ENCODE measurements at places on chromosomes 3 and 15.

DNA sequence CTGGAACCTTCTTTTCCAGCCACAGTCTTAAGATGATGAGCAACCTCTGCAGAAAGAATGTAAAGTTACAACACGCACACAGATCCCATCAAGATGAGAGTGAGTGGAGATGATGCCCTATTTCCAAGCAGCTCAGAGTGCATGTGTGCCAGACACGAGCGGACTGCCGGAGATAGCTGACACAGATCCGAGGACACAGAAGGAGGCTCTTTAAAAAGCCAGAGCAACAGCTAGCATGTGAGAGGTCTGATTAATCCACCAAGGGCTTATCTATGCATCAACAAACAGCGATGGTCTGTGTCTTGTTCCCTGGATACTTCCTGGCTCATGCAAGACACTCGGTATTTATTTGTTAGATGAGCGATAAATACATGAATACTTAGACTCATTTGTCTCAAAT, 128.6 kb upstream of the DLG1 start:
- no peak for DNase-seq

DNA sequence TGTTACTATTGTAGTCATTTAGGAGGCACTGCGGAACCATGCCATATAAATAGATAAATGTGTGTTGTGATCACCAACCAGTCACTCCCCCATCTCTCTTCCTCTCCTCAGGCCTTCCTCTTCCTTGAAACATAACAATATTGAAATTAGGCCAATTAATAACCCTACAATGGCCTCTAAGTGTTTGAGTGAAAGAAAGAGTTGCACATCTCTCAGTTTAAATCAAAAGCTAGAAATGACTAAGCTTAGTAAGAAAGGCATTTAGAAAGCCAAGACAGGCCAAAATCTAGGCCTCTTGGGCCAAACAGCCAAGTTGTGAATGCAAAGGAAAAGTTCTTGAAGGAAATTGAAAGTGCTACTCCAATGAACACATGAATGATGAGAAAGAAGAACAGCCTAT, 8.1 kb upstream of the DNASE1L3 start:
- DNase-seq: no peak

DNA sequence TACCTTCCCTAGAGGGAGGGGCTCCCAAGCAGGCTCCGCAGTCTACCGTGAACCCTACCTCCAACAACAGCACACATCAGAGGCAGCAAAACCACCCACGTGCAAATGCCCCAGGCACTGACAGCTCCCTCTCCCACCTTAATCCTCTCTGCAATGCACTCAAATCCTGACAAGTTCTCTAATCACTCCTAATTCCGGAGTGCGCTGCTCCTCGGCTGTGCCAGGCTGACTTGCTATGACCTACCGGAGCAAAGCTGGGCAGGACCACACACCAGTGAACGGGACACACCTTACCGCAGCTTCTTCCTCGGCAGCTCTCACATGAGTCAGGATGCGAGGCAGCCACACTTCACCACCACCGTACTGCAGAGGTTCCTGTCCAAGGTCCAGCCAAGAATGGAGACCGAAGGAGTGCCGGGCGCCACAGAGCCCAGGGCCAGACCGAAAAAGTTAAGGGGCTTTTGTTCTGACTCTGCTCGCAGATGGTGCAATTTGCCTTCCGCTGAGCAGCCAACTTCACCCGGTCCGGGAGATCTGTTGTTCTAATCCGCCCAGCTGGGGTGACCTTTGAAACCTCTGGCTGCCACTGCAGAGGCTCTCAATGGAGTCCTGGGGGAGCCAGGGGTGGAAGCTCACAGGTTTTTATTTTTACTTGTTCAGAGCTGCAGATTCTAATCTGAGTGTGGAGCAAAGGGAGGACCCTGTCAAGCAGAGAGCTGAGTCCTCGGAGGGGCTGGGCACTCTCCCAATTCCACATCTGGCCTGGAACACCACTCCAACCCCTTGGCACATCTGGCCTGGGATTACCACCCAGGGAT, 84.4 kb downstream of the MYLK start:
- DNase-seq: no peak

DNA sequence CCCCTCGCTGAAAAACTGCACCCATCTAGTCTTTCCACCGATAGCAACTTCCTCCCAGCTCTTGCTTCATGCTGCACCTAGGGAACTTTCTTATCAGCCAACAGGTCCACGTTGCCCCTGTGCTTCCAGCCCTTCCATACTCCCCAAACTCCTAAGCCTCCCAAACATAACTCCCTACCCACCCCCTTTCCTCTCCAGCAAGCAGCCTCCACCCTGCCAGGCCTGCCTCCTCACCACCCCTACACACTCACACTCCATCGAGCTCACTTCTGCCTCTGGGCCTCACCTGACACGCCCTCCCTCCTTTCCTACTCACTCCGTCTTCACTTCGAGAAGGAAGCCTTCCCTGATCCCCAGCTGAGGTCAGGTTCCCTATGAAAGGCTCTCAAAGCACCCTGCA, 8.1 kb downstream of the INSYN1 start:
- DNase-seq: no peak

DNA sequence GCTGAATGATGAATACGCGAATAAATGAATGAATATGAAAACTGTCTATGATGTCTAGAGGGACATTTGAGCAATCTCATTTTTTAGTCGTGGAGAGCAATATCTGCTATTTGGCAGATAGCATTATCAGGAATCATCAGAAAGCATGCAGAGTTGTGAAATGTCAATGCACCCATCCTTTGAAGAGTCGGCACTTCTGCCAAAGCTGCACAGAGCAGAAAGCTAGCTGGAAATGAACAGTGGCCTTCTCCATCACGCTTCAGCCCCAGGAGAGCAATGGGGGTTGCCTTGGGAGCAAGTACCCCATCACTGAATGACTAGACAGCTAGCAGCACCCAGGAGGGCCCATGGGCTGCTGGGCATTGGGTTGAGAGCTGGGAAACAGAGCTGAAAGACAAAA, 69.1 kb upstream of the PROK2 start:
- DNase-seq: no peak

GRCh38 chr3:12961007-12961696, 112.1 kb downstream of the IQSEC1 start:
- DNase-seq: no peak

- DNase-seq: no peak
Measured at GRCh38 chr3:17057321-17057720, 172.6 kb downstream of the PLCL2 start.

GRCh38 chr3:13424865-13425617, 4.9 kb upstream of the NUP210 start:
- no peak for DNase-seq

- DNase-seq: no peak
Measured at GRCh38 chr3:101966226-101966625, 116.9 kb downstream of the NFKBIZ start.

GRCh38 chr15:62421289-62421688, 256.2 kb upstream of the C2CD4B start:
- DNase-seq: no peak

DNA sequence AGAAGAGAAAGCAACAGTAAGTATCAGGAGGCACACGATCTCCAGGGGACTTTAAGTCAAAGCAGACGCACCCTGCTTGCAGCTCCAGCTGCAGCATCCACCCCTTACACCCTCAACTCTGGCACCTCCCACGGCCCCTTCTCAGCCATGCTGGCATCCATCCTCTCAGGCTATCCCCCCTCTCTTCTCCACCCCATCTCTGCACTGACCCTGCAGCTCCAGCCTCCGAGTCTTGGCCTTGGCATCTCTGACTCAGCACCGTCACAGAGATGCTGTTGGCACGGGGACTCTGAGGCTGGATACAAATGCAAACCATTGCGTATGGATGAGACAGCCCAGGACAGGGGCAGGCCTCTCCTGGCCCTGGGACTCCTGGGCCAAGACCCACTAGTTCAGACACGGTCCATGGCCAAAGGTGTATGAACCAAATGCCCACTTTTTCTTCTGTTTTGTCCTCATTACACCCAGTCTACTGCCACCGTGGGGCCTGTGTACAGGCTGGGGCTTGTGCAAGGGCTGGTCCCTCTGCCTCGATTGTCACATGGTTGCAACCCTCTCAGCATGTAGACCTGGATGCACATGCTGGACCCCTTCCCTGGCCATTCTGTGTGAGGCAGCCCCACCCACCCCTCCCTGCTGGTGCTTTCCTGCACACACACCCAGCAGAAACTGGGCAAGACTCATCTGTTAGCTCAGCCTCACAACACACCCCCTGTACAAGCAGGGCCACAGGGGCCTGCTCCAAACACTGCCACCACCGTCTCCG, 18.7 kb upstream of the ZXDC start:
- no peak for DNase-seq

DNA sequence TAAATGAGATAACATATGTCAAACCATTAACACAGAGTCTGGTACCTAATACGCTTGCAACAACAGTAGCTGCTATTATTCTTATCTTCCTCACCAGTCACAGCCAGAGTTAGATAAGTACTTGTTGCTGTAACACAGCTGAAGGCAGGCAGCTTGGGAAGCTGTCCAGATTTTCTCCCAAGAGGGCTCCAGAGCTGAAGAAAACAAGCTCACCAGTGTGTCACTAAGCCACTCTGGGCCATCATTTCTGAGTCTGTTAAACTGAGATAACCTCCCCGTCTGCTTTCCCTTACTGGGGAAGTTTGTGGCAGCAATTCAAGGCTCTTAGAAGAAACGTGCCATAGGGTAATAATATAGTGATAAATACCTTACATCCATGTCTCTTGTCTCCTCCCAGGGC, 226.3 kb downstream of the TAFA4 start:
- no peak for DNase-seq

DNA sequence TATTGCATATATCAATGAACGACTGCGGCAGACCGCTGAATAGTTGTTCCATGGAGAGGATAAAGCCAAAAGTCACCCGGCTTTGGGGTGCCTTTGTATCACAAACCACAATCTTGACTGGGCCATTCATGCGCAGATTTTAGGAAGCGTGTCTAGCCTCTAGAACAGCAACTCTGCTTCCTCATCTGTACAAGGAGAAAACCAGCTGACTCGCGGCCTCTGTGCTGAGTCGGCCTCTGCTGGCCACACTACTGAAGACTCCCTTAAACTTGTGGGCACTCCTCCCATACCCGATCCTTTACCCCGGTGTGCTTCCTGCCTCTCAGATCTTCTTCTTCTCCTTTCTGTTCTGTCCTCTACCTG, 872 bp downstream of the DLEC1 start:
- no peak for DNase-seq

DNA sequence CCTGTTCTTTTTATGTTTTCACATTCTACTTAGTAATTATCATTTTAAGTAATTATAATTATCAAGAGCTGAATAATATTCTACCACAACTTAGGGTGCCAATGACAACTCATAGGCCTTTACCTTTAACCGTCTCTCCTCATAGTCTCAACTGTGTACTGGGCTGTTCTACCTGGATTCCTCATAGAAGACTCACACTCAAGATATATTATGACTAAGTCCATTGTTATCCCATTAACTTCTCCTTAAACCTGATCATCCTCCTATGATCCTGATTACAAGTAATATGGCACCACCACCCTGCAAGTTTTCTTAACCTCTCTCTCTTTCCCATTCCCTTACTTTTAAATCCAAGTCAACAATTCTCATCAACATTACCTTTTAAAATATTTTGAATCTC, 285.9 kb upstream of the VEPH1 start:
- DNase-seq: no peak

DNA sequence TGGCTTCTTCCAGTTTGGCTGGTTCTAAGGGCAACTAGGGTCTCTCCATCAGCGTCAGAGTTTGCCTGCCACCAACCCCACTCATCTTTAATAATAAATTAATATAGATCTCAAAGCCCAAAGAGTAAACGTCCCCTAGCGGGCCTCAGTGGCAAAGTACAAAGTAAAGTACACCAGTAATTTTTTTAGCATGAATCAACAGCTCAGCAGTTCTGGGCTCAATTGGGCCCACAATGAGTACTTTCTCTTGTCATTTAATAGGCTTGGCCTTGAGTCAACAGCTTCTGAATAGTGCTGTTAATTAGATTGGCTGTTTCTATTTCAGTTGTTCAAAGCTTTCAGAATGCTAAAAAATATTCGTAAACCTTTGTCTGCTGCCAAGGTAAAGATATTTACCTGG, 89.0 kb upstream of the PFN2 start:
- DNase-seq: no peak

DNA sequence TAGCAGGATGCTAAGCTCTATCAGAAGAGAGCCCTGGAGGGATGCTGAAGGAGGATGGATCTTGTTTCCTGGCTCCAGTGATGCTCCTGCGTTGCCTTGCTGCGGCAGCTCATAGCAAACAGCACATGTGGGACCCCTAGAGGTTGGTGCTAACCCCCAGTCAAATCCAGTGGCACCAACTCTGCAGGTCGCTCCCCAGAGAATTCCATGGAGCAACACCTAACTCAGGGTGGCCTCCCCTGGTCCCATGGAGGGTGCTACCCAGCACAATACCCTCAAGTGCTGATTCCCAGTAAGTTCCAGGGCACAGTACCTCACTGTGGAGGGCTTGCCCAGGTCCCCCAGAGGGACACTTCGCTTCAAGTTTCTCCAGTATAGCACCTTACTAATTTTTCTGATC, 231.2 kb downstream of the NEK10 start:
- DNase-seq: no peak

DNA sequence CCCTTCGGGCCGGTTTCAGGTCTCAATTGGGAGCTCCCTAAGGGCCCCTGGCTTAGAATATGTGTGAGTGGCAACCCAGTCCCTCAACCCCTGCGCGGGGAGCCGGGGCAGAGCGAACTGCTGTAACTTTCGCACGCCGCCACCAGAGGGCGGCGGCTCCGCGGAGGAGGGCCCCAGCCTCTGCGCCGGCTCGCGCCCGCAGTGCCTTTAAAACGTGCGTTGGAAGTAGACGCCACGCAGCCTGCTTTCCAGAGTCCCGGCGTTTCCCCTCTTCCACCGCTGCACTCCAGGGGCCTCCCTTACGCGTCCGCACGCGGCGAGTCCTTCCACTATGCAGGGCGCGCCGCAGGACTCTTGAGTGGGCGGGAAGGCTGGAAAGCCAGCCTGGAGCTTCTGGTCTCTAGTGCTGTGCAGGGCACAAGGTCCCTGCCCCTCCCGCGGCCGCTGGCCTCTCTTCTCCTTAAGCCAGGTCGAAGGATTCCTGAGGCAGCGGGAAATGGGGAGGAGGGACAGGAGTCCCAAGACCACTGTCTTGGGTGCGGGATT, 23.7 kb upstream of the RNU6-1 start:
- peak; percentile 37 for DNase-seq

DNA sequence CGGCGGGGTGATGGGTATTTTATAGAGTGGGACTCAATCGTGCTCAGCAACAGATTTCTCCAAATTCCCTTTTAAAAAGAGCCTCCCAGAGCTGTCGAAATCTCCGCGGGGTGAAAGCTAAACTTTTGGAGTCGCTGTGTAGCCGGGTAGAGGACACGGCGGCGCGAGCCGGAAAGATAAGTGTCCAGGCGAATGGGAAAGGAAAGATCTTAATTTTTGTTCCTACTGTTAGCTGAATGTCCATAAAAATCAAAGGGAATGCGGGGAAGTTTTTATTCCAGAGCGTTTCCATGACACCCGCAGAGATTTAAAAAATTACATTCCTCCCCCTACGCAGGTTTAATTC, 9.1 kb downstream of the EOMES start:
- DNase-seq: no peak
